Ovary (tissue), 10 donors: ENCODE measurements at places on chromosomes 3 and 15. TPM values are rescaled to one million over a fixed set of nuclear protein-coding genes. Genes with fewer than 3 reads are reported as not detected.
A peak's percentile ranks its signal among the peaks of the same experiment; 100 is the strongest.

The TMEM212 gene
- polyA plus RNA-seq = not detected

The SLC28A2 gene
- 0.06 TPM for polyA plus RNA-seq

The PTH1R gene
- 9.4 TPM for polyA plus RNA-seq

The AP3B2 gene
- polyA plus RNA-seq = 0.70 TPM

The GPR62 gene
- polyA plus RNA-seq = 0.22 TPM

The CPNE9 gene
- not detected for polyA plus RNA-seq

The ANKRD63 gene
- not detected for polyA plus RNA-seq

- peak; percentile 73 for DNase-seq
Measured at GRCh38 chr3:138367911-138368310, 19.5 kb downstream of the MRAS start.

- DNase-seq = no peak
Measured at GRCh38 chr3:77464111-77464688, 424.3 kb downstream of the ROBO2 start.

GRCh38 chr15:33190539-33190938 is 4.0 kb downstream of the FMN1 start:
- DNase-seq = no peak

DNA sequence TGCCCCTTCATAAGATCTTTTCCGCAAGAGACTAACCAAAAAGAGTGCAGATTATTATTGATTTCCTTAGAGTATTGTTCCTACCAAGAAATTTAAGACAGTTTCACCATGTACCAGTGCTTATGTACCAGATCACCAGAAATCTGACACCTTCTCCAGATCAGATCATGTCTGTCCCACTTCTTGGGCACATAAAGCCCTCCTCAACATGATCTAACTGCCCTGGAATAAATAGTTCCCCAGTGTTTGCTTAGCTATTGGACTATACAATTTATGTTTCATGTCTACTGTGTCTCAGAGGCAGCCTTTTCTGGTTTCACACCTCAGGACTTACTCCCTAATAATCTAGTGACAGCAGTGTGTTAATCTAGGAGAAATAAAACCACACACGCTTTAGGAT is 46.8 kb downstream of the NME9 start:
- DNase-seq = no peak

- no peak for DNase-seq
Measured at GRCh38 chr3:86989006-86989405, 1.9 kb downstream of the VGLL3 start.

GRCh38 chr3:51392355-51393133 is 1.5 kb downstream of the RBM15B start:
- no peak for DNase-seq

DNA sequence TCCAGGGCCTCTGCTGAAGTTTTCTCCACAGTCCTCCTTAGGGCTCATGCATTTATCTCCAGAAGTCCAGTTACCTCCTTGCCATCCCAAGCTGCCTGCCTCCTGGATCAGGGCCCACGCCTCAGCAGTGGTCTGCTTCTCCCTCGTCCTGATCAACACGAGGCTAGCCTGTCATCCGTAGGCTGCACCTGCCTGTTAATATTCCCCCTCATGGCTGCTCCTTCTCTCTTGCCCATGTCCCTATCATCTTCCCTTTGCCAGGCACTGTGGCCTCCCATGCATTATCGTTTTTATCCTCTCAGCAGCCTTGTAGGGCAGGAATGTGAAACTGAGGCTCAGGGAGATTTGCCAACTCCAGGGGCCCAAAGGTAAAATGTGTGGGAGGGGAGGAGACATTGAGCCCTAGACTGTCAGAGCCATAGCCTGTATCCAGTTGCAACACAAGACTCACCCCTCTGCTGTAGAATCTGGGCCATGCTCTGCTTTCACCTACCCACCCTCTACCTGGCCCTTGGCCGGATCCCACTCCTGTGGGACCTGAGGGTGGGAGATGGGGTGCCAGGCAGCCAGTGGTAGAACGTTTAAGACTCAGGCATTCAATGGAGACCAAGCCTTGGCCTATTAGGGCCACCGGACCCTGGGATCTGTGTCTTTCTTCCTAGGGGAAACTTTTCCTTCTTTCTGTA is 4.6 kb downstream of the GRM2 start:
- no peak for DNase-seq

- no peak for DNase-seq
Measured at GRCh38 chr15:28208583-28208982, 109.5 kb upstream of the OCA2 start.

DNA sequence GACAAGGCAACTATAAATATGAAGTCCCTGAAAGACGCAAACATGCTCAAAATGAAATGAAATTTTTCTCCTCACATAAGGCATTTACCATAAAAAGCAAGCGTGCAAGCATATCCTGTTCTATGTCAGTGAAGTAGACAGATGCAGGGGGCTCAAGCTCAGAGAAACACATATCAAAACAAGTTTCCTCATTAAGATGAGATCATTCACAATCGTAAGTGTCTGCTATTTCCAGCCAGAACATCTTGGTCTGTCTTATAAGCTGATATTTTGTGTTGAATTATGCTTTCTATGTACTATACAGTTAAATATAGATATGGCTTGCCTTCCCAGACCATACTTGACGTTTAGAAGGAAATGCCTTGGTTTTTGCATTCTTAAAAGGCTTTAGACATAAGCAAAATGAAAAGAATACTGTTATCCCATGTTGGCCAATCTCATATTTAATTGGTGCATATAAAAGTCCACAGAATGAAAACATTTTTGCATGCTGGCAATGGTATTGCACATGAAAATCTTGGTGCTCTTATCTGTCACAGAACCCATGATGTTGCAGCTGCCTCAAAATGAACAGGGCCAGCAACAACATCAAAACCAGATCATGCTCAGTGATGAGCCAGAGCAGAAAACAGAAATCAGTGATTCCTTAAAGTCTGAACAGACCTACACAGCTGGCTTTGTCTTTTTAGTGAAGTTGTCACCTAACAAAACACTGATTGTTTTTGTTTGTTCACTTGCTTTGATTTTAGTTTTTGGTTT is 65.4 kb downstream of the SIDT1 start:
- DNase-seq = no peak

DNA sequence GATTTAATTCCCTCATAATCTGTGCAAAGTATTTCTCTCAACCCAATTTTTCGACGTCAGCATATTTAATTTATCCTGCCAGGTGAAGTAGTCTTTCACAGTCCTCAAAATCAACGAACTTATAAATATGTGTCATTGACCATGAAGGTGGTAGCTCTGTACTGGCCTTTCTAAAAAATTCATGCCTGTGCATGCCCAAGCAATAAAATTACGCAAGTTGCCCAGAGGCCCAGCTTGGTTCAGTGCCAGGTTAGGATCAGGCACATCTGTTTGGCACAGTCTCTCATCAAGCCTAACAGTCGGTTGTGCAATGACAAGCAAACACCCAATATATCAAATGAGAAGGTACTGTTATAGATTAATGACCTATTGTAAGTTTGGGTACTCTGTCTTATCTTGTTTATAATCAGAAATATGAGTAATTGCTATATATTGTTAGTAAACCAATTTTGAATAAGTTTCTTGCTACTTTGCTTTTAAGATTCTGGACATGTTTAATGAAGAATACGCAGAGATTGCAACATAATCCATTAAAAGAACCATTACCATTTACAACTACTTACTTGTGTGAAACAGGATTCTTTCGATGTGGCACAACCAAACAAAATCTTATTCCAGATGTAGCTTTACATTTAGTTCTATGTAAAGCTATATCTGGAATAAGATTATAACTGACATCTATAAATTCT is 159.0 kb upstream of the IL12A start:
- DNase-seq = no peak

GRCh38 chr15:41930221-41930866 is 36.5 kb upstream of the SPTBN5 start:
- DNase-seq = no peak

GRCh38 chr15:63884953-63885352 is 51.2 kb upstream of the HERC1 start:
- DNase-seq = no peak

DNA sequence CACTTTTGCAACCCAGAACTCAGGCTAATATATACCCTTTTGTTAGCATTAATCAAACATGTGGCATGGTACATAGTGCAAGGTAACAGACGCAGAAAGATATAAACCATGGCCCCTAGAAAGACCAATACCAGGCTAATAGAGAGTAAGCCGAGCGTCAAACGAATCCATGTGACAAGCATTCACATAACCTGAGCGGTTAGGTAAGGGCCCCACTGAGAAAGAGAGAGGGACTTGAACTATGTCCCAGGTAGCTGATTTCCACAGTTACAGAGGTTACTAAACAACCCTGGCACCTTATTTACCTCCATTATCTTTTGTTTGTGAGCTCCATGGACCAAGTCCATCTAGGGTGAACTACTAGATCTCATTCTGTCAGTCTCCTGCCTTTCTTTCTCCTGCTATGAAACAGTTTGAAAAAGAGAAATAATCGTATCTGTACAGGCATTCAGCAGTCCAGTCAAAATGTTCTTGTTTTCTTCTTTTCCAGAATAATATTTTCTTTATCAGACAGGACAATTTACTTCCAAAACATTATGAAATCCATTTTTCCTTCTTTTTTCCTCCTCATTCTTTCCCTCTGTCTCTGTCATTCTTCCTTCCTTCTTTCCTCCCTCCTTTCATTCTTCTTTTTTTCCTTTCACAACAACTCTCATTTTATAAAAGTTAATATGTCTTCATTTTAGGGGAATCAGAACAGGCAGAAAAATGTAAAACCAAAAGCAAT is 30.5 kb upstream of the TNFSF10 start:
- no peak for DNase-seq

- no peak for DNase-seq
Measured at GRCh38 chr3:140570602-140571001, 107.3 kb upstream of the TRIM42 start.

GRCh38 chr15:92323525-92323924 is 70.2 kb upstream of the ST8SIA2 start:
- no peak for DNase-seq

- no peak for DNase-seq
Measured at GRCh38 chr15:52496776-52497470, 31.8 kb downstream of the MYO5A start.

GRCh38 chr15:58139276-58139988 is 1.3 kb downstream of the AQP9 start:
- no peak for DNase-seq

- no peak for DNase-seq
Measured at GRCh38 chr15:63877713-63878271, 44.0 kb upstream of the HERC1 start.

DNA sequence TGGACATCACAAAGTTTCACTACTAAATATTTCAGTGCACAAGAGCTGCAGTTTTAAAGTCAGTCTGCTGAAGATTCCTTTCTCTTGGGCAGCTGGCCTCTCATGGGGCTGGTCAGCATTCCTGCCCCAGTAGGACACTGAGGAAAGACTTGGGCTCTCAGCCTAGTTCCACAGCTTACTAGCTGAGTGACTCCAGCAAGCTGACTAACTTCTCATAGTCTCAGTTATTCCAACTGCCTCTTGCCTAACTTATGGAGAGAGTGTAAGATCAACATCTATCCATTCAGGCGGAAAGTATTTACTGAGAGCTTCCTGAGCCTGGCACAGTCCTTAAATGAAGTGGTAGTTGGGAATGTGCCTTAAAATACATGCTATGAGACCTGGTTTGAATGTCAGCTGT is 27.0 kb downstream of the TM4SF4 start:
- DNase-seq = no peak
